ENCODE measurements at places on chromosomes 1 and 21.

DNA sequence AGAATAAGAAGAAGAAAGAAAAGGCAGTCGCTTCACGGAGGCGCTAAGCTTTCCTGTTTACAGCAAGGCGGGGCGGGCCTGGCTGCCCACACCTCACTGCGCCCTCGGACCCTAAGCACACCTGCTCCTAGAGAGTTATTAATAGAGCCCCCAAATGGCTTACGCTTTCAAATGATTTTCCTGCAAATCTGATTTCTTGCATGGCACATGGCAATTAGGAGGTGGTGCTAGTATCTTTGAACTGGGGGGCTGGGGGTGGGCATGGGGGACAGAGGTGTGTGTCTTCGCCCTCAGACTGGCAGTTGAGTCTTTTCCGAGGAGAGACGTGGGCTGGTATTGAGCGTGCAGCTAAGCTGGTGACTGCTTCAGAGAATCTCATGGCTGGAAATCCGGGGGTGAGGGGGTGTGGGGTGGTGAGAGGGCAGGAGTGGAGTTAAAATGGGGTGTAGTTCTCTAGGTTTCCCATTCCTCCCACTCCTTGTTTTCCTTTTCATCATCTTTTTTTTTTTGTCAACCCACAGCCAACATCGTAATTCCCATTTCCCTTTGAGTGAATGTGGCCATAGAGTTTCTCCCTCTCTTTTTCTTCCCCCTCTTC, 1.3 kb downstream of the S1PR1 start:
- ATAC-seq, result no peak

DNA sequence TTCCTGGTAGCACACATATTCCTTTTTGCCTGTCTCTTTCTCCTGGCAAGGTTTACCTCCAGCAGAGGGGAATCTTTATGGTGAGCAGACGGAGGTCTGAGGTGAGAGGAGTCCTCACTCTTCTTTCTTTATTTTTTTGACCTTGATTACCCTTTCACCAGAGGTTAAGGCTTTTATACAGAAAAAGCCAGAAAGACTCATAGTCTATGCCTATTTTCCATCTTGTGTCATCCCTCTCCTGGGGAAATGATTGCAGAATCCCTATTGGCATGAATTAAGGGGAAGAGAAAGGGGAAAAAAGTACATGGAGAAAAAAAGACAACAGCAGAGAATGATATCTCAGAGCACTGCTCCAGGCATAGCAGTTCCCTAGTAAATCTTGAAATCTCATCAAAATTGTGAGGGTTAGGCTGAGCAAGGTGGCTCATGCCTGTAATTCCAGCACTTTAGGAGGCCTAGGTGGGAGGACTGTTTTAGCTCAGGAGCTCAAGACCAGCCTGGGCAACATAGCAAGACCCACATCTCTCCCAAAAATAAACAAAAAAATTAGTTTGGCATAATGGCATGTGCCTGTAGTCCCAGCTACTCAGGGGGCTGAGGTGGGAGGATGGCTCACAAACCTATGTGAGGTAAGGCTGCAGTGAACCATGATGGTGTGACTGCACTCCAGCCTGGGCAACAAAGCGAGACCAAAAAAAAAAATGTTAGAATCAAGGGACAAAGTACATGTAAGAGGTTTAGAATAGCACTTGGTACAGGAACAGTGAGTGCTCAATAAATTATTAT, 1.2 kb upstream of the XPR1 start:
- ATAC-seq, result no peak

DNA sequence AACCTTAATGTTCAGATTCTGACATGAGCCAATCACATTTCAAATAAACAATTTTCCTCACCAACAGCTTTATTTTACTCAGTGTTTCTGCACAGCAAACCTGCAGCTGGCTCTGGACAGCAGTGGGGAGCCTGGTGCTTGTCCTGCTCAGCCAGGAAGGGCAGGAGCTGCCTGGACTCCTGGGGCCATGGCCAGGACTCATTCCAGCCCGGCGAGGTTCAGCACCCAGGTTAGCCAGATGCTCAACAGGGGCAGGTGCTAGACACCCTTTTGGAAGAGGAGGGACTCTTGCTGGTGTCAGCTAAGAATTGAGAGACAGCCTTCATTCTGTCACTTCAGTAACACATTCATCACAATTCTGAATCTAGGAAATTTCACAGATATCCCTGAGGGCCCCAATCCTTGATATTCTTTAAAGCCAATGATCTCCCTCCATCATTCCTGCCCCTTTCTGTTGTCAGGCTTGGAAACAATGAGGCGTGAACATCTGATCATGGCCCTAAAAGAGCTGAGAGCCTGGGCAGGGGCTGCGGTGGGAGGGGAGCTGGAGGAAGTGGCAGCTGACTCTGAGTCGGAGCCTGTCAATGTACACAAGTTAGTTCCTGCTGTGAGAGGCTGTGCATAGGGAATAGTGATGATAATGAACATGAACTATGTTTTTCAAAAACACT, 251.3 kb downstream of the SDCCAG8 start:
- ATAC-seq, result no peak

- no peak for ATAC-seq
These were observed 211.7 kb downstream of the GPATCH2 start for GRCh38 chr1:217419194-217419551.

GRCh38 chr1:212621043-212621948, 12.7 kb downstream of the ATF3 start:
- no peak for ATAC-seq
